ENCODE measurements at places on chromosomes 7 and 10.

DNA sequence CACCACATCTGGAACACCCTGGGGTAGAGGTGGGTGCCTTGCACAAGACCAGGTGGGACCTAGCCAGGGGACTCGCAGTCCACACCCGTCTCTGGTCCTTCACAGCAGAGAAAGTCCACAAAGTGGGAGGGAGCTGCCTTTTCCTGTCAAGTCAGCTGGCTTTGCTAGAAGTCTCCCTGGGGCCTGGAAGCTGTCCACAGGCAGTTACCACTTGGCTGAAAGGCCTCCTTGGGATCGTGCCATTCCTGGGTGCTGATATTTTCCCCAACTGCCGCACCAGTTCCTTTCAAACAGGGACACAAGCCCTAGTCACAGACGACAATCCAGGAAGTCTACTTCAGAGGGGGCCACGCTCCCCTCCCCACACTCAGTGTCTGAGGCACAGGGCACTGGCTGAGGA is 75.4 kb downstream of the AFAP1L2 start:
- DNase-seq, result no peak

GRCh38 chr7:25775999-25776743 is 375.8 kb upstream of the NFE2L3 start:
- no peak for DNase-seq

DNA sequence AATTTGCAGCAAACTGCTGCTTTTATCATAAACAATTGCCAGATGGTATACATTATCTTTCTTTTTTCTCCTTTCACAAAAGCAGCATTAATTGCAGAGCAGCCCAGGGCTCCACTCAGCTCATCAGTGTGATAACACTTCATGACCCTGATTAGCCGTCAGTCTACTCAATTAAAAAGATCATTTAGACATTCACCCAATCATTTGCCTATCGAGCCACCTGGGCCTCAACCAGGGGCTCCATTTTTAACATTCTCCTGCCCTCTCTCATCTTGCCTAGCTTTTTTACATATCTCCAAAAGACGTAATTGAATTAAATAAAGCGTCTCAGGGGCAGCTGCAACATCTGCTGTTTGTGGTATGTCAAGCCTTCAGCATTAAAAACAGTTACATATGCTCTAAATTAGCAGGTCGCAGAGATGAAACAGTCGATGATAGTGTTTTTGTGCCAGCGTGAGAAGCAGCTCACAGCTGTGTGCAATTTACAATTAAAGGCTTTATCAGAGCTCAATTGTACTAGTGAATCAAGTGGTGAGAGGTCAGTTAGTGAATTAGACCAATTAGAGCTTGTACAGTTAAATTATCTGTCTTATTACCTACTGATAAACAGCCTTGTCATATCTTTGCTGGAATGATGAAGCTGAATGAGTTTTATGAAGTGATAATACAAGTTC is 522.5 kb downstream of the ETV1 start:
- no peak for DNase-seq

GRCh38 chr7:135757719-135758411 is 9.3 kb upstream of the FAM180A start:
- no peak for DNase-seq

GRCh38 chr10:95759233-95759826 is 3.4 kb downstream of the ENTPD1 start:
- no peak for DNase-seq

DNA sequence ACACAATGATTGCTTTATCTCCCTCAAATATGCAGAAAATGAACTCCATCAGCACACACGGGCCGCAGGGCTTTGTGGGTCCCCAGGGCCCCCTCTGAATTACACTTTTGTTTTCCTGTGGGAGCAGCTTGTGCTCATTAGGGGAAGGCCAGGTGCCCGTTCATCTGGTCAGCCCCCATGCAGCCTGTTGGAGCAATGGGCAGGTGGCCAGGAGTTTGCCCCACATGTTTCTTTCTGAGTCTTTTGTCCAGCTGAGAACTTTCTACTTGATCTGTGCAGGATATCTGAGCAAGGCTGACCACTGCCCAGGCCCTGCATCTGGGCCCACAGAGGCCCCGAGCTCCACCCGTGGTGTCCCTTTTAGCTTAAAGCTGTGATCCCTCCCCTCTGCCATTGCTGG is 105.3 kb upstream of the FAM20C start:
- DNase-seq, result no peak

DNA sequence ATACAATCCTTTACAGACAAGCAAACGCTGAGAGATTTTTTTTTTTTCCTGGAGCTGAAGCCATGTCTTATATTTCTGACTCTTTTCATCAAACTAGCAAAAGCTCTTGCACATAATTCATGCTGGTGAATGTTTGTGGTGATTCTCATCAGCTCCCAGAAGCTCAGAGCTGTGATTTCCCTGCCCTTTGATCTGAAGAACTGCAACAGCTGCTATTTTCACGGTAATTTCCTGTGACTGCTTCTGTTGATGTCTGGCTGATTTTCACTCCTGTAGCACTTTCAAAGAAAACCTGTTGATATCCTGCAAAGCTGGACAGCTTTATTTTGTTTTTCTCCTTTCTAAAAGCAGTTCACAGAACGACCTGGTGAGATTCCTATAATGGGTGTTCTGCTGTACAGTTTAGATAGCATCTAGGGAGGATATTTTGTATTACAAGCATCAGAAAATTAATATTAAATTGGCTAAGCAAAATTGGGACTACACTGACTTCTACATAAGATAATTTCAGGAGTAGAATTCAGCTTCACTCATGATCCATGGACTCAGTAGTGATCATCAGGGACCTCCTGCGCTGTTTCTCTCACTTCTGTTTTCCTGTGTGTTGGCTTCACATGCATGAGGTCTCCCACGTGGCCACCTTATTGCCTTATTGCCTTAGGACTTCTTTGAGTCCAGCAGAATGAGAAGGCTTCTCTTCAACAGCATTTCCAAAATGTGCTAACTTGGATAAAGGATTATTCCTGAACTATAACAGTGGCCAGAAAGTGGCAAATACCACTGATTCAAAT is 1111.6 kb upstream of the SORCS1 start:
- DNase-seq, result no peak

DNA sequence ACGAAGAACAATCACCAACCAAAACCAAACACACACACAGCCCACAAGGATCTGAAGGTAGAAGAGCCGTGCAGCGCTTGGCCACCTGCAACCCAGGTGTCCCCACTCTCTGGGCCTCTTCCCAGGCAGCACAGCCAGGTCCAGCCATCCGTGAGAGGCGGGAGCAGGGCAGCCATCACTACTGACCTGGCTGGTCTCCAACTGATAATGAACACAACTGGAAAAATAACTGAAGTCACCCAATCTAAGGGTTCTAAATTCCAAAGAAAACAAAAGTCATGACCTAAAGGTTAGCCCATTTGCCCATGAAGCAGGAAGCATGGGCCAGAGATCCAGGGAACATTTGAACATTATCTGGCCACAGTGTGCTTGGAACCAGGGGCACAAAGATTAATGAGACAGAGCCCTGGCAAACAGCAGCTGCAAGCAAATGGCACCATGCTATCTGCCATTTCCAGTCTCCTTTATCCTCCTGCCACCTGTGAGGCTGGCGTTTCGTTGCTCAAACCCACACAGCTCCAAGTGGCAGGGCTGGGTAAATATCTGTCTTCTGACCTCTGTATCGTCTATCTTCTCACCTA is 207.9 kb downstream of the TNS3 start:
- DNase-seq, result no peak

DNA sequence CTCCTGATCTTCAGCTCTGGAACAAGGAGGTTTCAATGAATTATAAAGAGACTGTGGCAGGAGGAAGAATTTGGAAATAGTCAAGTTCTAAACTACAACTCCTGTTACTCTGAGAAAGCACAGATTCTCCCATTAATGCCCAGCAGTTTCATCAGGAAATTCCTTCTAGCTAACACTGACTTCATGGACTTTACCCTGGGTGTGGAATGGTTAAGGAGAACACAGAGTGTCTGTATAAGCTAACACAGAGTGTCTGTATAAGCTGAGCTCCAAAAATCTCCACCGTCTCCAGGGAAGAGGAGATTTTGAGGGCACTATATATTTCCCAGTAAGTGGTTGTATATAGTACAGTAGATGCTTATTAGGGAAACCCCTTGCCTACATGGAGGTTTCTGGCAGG is 675.5 kb downstream of the XPNPEP1 start:
- no peak for DNase-seq

- no peak for DNase-seq
These were observed 64.9 kb upstream of the PPIF start for GRCh38 chr10:79282388-79282787.

DNA sequence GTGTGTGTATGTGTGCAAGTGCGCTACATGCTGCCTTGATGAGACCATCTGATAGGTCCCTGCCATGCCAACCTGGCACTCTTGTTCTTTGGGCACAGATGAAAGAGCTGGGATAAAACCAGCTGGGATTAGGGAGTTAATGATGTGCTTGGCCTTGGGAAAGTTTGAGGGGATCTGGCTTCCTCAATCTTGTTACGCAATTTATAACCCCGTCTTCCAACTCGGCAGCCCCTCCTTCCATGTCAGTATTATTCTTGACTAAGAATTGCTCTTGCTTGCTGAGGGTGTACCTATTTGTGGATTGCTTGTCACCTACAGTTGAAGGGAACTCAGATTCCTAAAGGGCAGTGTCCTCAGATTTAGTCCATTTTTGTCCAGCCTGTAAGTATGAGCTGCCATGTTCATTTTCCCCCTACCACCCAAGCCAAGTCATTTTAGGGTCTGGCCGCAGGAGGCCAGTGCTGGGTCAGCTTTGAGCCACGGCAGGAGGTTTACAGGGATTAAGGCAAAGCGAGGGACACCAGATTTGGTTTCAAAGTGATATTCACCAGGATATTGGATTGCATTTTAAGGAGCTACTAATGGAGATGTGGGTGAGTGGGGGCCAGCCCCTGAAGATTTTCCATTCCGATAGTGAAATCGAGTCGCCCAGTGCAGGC is 34.1 kb upstream of the KCNMA1 start:
- no peak for DNase-seq

GRCh38 chr7:151119902-151120301 is 33.6 kb downstream of the AGAP3 start:
- DNase-seq, result no peak

- DNase-seq, result no peak
These were observed 1034.5 kb upstream of the LRRTM3 start for GRCh38 chr10:65891073-65891981.

DNA sequence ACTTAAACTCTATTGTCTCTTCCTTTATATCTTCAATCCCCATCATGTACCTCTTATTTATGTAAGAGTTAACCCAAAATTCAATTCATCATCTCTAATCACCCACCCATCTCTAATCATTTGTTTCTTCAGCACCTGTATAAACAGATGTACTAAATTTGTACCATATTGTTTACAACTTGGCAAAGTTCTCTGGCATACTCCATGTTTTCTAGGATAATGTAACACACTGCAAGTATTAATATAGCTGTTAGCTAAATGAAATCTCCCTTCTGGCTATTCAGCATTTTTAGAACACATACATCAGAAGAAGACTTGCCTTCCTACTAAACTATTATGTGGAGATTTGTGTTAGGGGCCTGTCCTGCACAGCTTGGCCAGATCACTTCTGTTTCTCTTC is 33.1 kb downstream of the MALSU1 start:
- DNase-seq, result no peak

GRCh38 chr10:11743461-11744338 is 1.5 kb downstream of the ECHDC3 start:
- DNase-seq, result no peak

DNA sequence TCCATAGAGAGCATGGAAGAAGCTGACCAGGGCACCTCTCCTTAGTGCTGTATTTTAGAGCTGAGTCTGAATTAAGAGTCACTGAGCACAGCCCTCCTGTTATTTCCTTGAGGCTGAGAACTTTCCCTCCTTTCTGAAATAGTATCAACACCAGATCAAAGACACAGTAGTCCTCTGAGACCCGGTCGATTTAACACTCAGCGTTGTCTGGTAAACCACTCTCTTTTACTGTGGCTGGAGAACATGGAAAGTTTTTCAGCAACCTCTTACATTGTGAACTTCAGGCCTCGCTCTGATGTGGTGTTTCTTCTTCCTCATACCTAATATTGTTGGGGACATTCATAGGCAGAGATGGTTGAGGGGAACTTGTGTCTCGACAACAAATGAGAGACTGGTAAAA is 202.0 kb upstream of the MTPN start:
- no peak for DNase-seq

DNA sequence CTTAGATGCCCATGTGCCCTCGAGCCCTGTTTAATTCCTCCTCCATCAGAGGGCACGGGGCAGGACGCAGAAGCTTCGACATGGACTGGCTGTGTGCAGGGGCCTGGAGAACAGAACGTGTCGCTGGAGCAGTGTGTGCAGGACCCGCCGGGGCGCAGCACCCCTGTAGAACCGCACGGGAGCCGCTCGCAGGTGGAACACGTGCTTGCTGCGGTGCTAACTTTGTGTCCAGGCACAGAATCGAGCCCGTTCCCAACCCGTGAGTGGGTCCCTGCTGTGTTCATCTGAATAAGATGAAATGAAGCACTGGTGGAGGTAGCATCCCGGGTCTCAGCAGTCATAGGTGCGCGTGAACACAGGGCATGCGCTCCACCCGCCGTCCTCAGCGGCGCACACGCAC is 116.9 kb downstream of the WDR37 start:
- no peak for DNase-seq

- DNase-seq, result no peak
These were observed 226.7 kb upstream of the MBL2 start for GRCh38 chr10:52999258-52999657.

DNA sequence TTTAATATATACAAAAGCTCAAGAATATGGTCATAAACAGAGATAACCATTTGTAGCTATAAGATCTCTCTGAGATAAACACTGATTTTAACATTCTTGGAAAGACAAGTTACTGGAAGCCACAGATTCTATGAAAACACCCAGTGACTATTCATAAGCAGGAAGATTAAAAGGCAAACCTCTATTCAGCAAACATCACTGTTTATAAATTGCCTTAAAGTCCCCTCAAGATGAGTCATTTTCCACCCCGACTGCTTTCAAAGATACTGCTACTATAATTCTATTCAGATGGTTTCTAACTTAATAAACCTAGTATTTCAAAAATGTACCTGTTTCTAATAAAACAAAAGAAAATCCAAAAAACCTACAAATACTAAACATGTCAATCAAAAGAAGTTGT is 21.0 kb downstream of the TM9SF3 start:
- no peak for DNase-seq

- no peak for DNase-seq
These were observed 43.1 kb downstream of the NKX6-2 start for GRCh38 chr10:132742837-132743194.

DNA sequence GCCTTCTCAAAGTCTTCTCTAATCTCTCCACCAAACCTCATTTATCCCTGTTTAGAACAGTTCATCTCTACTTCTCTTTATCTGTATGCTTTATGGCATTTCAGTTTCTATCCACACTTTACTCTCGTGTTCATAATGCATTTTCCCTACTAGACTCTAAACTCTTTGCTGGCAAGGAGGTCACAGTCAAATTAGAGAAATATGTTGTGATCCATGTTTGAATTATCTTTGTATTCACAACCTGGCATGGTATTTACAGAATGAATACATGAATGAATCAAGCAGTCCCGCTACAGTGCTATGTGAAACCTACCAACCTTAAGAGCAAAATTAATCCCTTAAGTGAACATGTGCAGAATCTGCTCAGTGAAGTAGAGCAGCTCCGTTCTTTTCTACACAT is 12.8 kb upstream of the YAE1 start:
- no peak for DNase-seq
